ENCODE measurements at places on chromosomes 3 and 15.
A peak's percentile ranks its signal among the peaks of the same experiment; 100 is the strongest.

- no peak for DNase-seq
Observed at GRCh38 chr3:70990723-70991122, 592.8 kb downstream of the FOXP1 start.

GRCh38 chr3:186425788-186426730 lies 64.0 kb upstream of the DGKG start:
- DNase-seq, result peak; percentile 13

GRCh38 chr15:58165661-58166060 lies 27.5 kb downstream of the AQP9 start:
- DNase-seq, result no peak

- DNase-seq, result no peak
Observed at GRCh38 chr3:160402221-160403027, 3.0 kb downstream of the SMC4 start.

DNA sequence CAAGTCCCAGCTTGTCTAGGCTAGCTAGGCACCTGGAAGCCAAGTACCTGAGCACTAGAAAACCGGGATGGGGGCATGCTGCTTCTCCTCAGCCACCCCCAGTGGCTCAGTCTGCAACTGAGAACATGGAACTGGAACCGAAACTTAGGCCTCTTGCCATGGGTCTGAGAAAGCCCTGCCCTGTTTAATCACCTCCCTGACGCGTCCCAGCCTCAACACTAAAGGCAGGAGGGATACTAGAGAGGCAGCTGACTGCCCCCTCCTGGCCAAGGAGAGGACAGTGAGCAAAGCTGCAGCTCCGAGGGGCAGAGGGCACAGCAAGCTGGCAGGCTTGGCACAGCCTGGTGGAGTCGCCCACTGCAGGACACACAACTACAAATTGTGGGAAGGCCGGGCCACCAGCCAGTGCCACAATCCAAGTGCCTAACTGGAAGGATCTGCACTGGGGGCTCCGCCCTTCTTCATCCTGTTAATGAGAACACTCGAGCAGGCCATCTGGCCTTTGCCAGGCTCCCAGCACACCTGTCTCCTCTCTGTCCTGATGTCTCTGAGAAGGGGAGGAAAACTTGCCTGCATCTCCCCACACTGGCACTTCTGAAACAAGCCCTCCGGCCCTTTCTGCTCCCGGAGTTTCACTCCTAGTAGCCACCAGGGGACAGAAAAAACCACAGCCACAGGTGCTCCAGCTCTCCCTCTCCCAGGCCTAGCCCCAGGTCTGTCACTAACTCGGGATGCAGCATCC lies 53.7 kb downstream of the BDH1 start:
- no peak for DNase-seq

DNA sequence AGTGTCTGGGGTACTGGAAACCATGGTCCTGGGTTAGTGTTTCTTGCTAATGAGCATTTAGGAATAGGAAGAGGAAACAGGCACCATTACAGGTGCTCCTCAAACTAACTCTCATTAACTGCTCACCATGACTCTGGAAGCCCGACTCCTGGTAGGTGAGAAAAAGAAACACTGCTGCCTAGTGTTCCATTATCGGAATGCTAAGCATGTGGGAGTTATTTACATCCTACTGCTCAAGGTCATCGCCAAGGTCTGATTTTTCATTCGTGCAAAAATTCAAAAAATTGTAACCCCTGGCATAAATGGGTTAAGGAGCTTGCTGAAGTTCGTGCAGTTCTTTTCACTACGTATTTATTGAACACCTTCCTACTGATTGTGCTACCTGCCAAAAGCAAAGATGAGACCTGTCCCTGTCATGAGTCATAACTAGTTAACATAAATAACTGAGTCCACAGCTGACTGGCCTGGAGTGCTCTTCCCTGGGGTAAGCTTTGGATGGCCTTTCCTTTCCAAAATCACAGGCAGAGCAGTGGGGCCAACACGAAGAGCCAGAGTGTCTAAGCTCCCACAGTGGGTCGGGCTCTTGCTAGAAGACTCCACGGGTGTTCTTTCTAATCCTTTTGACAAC lies 22.7 kb upstream of the PAQR5 start:
- no peak for DNase-seq

GRCh38 chr3:161744366-161744765 lies 247.8 kb downstream of the OTOL1 start:
- DNase-seq, result no peak

DNA sequence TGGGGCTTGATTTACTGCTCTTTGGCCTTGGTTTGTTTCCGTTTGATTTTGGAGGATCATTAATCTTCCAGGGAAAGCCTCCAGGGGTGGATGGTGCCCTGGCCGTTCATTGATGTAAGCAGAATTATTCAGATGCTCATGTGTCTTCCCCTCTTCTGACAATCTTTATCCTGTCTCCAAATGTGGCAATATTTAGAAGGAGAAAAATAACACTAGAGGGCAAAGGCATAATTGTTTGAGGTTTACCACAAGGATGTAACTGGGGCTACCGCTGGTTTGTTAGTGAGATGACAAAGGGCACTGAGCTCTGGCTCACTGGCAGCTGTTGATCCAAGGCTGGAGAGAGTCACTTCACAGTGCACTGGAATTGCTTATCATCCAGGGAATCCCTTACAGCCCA lies 18.2 kb upstream of the PLCL2 start:
- DNase-seq, result no peak

GRCh38 chr3:18812316-18812715 lies 336.0 kb upstream of the KCNH8 start:
- no peak for DNase-seq

DNA sequence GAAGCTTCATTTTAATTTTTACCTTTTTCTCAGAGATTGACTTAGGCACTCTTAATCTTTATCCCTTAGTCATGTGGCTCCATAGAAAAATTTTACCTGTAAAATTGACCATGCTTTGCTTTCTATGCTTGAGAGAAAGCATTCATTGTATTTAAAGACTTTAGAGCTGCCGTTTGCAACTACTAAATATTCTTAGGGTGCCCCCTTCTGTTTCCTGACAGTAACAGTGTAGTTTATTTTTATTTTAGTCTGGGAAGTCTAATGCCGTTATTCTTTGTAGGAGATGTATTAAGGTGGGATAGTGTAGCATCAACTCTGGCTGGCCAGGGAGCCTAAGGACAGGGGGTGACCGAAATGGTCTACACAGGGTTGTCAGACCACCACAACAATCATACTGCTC lies 84.5 kb upstream of the SYNPR start:
- no peak for DNase-seq

GRCh38 chr3:159263750-159264553 lies 462.1 kb downstream of the MFSD1 start:
- no peak for DNase-seq

DNA sequence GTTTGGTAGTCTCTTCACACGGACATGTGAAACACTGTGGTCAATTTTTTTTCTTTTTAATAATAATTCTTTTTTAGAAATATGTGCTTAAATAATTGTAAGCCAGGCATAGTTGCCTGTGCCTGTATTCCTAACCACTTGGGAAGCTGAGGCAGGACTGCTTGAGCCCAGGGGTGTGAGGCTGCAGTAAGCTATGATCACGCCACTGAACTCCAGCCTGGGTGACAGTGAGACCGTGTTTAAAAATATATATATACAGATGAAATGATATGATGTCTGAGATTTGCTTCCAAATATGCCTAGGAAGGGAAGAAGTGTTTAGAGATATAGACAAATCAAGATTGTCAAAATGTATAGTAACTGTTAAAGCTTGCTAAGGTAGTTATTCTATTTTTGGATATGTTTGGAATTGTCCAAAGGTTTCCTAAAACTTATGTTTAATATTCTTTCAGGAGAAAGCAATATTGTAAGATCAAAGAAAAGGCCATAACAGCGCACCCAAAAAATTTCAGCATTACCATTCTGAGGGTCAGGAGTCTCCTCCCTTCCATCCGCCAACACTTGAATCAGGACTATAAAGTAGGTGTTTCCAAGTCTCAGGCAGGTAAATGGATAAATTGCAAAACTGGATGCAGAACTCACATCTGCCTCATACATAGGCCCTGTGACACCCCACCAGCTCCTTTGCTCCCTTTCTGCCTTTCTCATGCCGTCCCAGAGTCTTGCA lies 532 bp upstream of the SELENOT start:
- DNase-seq, result no peak

GRCh38 chr3:61181874-61182273 lies 69.4 kb downstream of the FHIT start:
- DNase-seq, result no peak

Data from GOT3 (cell line).